Prostate gland (tissue), 2 donors: ENCODE measurements at places on chromosomes 3 and 15. TPM values are rescaled to one million over a fixed set of nuclear protein-coding genes. Genes with fewer than 3 reads are reported as not detected.

GRCh38 chr15:40450047-40450446, 9.3 kb downstream of the BAHD1 start:
- DNase-seq: no peak
- H3K4me3 ChIP-seq: no peak overlapping the region
- no peaks in the 10 kb centered on the region for H3K36me3 ChIP-seq
- H3K27me3 ChIP-seq: no peaks in the 10 kb centered on the region
- H3K4me1 ChIP-seq: peaks cover 7% of the 10 kb centered on the region

- H3K36me3 ChIP-seq: no peaks in the 10 kb centered on the region
- H3K27ac ChIP-seq: no peak overlapping the region
Observed at GRCh38 chr15:43975326-43975725, 148.5 kb downstream of the WDR76 start.

DNA sequence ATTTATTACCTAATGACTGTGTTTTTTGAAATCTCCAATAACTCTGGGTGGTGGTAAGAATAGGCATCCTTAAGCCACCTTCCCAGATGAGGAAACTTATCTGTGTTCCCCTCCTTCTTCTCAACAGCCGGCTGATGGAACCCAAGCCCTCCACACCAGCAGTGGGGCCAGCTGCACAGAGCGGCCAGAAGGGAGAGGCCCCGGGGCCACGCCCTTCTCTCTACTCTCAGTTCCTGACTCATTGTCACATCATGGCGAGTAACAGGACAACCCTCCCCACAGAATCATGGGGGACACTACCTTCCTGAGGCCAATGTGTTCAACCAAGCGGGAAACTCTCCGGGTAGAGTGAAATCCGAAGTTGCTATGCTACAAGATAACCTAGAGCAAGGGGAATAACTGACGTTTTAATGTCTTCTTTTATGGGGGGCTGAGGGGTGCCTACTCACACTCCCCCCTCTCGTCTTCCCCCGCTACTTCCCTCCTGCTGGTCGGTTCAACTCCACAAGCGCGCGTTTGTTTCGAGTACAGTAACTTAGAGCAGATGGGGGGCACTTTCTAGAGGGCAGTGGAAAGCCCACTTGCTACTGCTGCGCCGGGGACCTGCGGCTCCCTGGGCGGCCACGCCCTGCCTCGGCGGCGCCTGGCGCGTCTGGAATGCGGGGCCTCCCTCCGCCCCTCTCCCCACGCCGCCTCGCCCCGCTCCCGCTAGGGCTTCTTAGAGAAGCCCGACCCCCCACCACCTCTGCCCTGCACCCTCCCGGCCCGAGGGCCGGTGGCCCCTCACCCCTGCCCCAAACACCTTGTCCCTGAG, 621 bp downstream of the ANXA2 start:
- no peaks in the 10 kb centered on the region for H3K36me3 ChIP-seq
- H3K27me3 ChIP-seq: no peaks in the 10 kb centered on the region
- H3K27ac ChIP-seq: peak overlapping the region; percentile 97
- DNase-seq: peak; percentile 61

DNA sequence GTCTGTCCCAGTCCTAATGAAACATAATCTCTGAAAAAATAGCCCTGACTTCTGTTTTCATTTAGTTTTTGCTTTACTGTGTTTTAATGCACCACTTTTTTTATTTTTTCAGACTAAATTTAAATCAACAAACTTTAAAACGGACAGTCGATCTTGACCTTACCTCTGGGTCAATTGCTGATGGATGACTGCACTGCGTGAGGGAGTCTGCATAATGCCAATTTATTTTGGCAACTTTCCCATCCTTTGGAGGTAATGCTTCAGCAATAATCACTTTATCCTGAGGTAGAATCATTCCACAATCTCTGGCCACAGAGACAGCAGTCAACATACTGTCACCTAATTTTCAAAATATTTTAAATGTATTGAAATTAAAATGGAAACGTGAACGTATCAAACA, 32.5 kb upstream of the GP5 start:
- no peak overlapping the region for H3K27ac ChIP-seq
- no peak overlapping the region for H3K4me3 ChIP-seq
- DNase-seq: no peak
- no peaks in the 10 kb centered on the region for H3K4me1 ChIP-seq

GRCh38 chr3:34011171-34012101, 213.0 kb downstream of the PDCD6IP start:
- H3K4me1 ChIP-seq: no peaks in the 10 kb centered on the region
- no peaks in the 10 kb centered on the region for H3K36me3 ChIP-seq
- H3K4me3 ChIP-seq: no peak overlapping the region
- H3K27ac ChIP-seq: no peak overlapping the region
- DNase-seq: no peak

Gene GOLGA6L7
- 2.7 TPM for total RNA-seq

- DNase-seq: no peak
- H3K27ac ChIP-seq: no peak overlapping the region
- no peaks in the 10 kb centered on the region for H3K36me3 ChIP-seq
- H3K27me3 ChIP-seq: no peaks in the 10 kb centered on the region
- H3K4me1 ChIP-seq: no peaks in the 10 kb centered on the region
- no peak overlapping the region for H3K4me3 ChIP-seq
Observed at GRCh38 chr15:27589260-27589659, 509.9 kb downstream of the OCA2 start.

DNA sequence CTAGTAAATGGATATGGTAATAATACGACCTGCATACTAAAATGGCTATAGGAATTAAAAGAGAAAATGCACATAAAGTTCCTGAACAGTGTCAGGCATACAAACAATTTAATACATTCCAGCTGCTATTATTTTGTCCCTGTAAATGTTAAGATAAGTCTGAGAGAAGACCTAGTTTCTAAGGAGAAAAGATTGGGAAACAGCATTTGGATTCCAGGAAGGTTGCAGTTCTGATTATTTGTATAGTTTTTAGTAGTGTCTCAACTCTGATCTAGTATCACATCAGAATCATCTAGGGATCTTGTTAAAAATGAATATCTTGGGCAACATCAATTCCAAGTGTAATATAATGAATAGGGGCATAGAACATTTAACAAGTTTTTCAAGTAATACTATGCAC, 905.7 kb downstream of the NSUN3 start:
- no peak overlapping the region for H3K4me3 ChIP-seq
- DNase-seq: no peak
- H3K27me3 ChIP-seq: no peaks in the 10 kb centered on the region
- no peaks in the 10 kb centered on the region for H3K36me3 ChIP-seq
- H3K4me1 ChIP-seq: no peaks in the 10 kb centered on the region

- peaks cover 2% of the 10 kb centered on the region for H3K4me1 ChIP-seq
- peak; percentile 86 for DNase-seq
- H3K27me3 ChIP-seq: no peaks in the 10 kb centered on the region
- no peaks in the 10 kb centered on the region for H3K36me3 ChIP-seq
- peak within 1 kb of the TSS; percentile 70 for H3K4me3 ChIP-seq
- H3K27ac ChIP-seq: peak within 1 kb of the TSS; percentile 94
Observed at GRCh38 chr3:49339941-49340800, at the start of gene USP4. TSS of gene USP4 (minus strand) at chr3:49340053. CDS start at chr3:49340024, 29 bp downstream.

GRCh38 chr3:194481525-194482195, 5.1 kb downstream of the ATP13A3 start:
- H3K27me3 ChIP-seq: no peaks in the 10 kb centered on the region
- DNase-seq: no peak
- no peaks in the 10 kb centered on the region for H3K4me1 ChIP-seq

Gene SPATA12
- not detected for total RNA-seq

DNA sequence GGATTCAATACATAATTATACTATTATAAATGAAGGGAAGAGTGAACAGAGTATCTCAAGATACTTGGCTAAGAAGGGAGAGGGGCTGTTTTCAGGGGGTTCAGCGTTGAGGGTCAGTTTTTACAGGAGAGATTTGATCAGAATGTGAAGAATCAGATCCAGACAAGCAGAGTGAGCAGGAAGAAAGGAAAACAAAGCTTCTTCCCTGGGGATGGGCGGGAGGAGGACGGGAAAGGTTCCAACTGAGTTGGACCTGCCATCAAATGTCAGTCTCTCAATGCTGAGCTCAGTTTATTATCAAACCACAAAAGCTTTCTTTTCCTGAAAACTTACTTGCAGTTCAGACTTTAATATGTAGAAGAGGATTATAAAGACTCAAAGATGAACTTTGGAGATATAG, 6.0 kb upstream of the MELTF start:
- no peaks in the 10 kb centered on the region for H3K4me1 ChIP-seq
- H3K4me3 ChIP-seq: no peak overlapping the region
- DNase-seq: no peak
- H3K27me3 ChIP-seq: no peaks in the 10 kb centered on the region
- no peaks in the 10 kb centered on the region for H3K36me3 ChIP-seq

DNA sequence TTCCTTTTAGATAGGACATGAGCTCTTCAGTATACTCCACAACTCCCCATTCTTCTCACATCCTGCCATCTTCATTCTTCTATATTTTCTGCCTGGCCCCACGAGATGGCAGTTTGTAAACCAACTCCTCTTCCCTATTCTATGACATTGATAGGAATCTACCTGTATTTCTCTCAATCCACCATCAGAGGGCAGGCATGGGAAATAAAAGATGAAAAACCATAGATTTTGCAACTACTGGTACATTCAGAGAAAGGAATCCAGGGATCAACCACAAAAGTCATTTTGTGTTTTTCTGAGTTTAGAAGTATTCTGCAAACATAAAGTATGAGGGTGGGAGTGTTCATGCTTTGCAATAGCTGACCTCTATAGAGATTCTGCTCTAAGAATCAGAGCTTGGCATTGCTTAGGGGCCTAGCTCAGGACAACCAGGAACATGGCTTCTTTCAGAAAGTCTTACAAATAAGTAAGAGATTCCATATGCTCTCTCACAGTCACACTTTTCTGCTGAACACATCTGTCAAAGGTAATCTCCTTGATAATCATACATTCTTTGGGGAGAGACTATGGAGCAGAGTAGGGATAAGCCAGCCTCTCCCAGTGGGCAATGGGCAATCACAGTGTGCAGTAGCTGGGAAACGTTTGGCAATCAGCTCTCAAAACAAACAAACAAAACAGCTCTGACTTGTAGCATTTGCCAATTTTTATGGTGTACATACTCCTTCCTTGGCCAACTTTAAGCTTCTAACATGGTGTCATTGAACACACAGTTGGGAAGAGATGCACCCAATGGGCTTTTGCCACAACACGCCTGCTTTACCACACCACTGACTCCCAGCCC, 43.1 kb upstream of the SLC25A36 start:
- H3K27me3 ChIP-seq: no peaks in the 10 kb centered on the region
- peaks cover 2% of the 10 kb centered on the region for H3K4me1 ChIP-seq
- H3K27ac ChIP-seq: no peak overlapping the region
- DNase-seq: peak; percentile 25
- H3K36me3 ChIP-seq: no peaks in the 10 kb centered on the region
